ENCODE measurements at places on chromosomes 7 and 10.

- no peak for DNase-seq
Observed at GRCh38 chr7:53672681-53673080, 637.2 kb downstream of the POM121L12 start.

GRCh38 chr10:60872451-60872850, 71.5 kb downstream of the RHOBTB1 start:
- DNase-seq = no peak

DNA sequence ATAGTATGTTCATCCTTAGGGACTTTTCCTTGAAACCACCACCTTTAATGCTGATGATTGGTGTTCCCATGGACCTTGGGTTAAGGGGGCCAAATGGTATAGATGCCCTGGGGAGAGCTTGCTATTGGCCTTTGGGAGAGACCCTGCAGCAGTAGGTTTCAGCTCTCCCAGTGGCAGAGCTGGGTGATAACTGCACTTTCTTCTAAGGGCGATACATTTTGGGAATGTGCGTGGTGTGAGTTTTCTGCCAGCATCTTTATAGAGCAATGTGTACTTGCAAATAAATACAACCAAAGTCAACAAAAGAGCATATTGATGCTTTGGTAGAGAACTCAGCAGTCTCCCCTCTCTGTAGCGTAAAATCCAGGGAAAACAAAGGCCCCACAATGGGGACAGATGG, 404.1 kb downstream of the PAXIP1 start:
- DNase-seq = no peak

DNA sequence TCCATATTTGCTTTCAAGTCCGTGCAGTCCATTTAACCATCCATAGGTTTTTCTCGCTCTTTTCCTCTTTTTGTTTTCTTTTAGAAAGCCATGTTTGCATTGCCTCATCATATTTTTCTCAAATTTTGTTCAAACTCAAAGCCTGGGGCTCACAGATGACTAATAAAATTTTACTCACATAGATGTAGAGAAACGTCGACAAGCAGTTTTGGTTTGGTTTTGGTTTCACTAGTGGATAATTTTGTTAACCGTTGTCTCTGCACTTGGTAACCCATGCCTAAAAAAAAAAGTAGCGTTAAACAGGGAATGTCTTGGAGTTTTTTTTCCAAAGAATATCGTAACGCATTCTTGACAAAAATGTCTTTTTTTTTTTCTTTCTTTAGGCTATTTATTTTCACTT, 344.2 kb upstream of the GALNT17 start:
- DNase-seq = no peak

GRCh38 chr10:62248465-62248864, 20.2 kb downstream of the RTKN2 start:
- peak; percentile 49 for DNase-seq

DNA sequence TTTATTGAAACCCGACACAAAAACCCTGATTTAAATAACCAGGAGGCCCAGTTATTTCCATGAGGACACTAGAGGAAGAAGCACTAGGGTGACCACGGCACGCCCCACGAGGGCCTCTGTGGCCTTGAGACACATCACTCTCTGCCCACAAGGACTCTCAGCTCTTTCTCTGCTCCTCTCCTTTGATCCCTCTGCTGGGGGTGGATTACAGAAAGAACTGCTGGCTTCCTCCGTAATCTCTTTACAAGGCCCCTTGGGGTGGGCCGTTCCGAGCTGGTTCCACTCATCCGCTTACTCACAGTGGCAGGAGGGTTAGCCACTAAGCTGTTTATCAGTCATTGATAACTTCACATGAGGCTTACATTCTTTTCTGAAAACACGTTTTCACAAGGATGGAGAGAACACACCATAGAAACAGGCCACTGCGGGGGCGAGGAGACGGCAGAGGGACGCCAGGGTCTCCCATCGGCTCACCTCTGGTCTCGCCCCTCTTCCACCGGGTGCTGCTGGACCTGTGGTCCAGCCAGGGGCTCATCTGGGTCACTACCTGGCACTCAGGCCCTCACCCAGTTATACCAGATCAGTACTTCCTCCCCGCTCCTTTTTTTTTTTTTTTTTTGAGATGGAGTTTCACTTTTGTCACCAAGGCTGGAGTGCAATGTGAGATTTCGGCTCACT, 17.6 kb upstream of the PFKFB3 start:
- DNase-seq = no peak

GRCh38 chr7:21135437-21135836, 292.4 kb upstream of the SP4 start:
- DNase-seq = no peak

DNA sequence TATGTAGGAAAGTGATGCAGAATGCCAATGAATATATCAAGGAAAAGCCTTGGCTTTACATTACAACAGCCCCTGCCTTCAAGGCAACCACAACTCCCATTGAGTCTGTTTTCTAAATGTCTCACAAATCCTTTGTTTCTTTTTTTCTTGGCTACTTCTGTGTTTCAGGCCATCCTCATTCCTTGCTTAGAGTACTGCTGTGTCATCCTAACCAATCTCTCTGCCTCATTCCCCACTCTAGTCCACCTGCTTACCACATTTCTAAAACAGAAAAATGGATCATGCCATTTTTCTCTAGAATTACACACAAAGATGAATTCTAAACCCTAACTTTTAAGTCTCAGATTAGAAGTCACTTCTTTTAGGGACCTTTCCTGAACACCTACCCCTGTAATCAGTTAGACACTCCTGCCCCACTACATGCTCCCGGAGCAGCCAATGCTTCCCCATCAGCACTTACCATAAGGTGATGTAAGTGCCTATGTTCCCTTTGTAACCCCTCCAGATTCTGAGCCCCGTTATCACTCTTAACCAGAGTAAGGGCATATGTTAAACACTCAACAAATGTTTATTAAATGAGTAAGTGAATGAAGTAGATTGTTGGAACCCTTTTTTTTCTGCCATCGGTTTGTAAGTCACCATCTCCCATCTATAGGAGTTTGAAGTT, 2.8 kb downstream of the BORCS7 start:
- no peak for DNase-seq

DNA sequence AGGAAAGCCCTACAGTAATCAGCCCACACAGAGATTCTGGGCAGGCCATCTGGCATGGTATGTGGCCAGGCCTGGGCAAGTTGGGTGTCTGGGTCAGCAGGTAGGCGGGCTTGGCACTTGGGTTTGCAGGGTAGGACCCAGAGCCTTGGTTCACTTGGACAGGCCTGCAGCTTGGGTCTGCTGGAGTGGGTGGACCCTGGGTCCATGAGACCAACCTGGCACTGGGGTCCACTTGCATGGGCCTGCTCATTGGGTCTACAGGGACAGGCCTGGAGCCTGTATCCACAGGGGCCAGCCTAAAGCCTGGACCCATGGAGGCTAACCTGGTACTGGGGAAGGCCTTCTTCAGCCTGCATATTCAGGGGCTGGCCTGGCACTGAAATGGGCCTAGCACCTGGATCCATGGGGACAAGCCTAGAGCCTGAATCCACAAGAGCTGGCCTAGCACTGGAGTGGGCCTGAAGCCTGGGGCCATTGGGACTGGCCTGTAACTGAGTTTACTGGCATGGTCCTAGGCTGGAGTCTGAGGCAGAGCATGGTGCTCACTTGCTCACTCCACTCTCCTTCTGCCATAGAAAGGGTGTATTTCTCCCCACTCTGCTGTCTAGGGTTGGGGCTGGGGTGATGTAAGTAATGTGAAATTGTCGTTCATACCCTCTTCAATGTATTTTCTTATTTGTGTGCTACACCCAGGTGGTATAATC, 315.0 kb downstream of the AHR start:
- DNase-seq = no peak

GRCh38 chr10:11796474-11796873, 26.7 kb upstream of the PROSER2 start:
- no peak for DNase-seq

GRCh38 chr7:17932770-17933169, 7.5 kb downstream of the SNX13 start:
- DNase-seq = no peak

GRCh38 chr7:132830941-132831340, 250.9 kb downstream of the CHCHD3 start:
- no peak for DNase-seq

- peak; percentile 22 for DNase-seq
Observed at GRCh38 chr10:89867964-89868363, 166.6 kb downstream of the KIF20B start.

DNA sequence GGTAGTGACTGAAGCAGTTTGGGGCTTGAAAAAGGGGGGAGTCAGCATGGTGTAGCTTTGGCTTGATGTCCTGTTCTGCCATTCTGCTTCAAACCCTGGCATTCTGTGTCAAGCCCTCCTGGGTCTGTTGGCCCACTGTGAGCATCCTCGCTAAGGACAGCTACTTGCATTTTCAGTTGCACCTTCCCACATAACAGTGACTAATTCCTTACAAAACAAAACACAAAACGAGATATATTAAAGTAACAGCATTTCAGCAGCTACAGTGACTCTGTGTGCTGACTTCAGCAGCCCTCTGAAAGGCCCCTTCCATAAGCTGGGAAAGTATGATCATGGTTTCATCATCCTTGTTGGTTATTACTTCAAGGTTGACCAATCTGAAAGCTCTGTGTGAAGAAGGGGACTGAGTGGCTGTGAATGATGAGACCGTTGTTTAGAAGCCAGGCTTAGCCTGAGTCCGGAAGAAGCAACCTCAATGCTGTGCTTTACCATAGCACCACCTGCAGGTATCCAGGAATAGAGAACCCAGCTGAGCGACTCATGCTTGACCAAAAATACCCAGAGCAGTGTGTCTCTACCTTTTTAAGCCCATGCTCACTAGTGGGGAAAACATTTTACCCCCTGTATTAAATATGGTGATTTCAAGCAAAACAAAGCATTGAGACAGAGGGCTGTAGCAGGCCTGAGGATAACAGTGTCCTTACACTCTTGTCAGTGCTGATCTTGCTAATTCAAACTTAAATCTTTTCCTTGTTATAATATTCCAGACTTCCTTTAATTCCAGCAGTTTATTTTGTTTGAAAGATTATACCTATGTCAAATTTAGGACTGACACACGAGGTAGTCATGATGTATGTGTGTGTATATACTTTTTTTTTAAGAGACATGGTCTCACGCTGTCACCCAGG, 42.6 kb upstream of the CC2D2B start:
- peak; percentile 57 for DNase-seq

DNA sequence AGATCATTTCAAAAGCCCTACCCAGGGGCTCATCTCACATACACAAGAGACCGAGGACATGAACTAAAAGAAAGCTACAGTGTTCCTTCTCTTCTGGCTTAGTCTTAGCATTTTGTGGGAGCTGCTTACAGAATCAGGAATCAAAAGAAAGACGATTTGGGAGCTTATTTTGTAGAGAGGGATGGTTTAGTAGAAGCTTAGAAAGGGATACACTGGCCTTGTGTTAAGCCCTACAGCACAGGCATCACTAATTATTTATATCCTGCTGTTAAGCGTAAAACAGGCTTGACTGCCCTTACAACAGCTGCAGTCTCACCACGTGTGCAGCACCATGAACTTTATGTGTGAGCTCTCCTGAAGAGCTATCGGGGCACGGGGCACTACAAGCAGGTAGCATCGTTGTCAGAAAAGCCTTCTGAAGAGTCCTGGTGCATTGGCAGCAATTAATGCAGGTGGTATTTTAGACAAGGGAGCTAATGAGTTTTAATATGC, 798.3 kb downstream of the NXPH1 start:
- no peak for DNase-seq

- DNase-seq = no peak
Observed at GRCh38 chr7:6093375-6093774, 62.2 kb downstream of the ANKRD61 start.

GRCh38 chr7:31647511-31647910, 39.5 kb upstream of the PPP1R17 start:
- DNase-seq = peak; percentile 70

DNA sequence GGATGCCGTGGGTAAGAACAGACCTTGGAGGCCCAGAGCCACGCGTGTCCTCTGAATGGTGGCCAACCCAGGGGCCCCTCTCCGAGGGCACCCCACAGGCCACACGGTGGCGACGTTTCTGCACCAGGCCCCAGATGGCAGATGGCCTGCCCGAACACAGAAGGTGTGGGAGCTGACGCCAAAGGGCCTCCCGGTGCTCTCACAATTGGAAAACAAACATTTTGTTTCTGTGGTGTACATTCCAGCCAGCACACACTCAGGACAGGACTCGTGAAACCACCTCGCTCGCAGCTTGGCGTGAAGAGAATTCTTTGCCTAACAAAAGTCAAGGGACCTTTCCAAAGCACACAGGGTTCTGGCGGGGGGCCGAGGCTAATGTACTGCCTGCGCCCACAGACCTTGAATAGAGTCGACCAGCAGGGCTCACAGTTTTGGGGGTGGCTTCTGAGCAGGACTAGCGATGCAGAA, 112.1 kb downstream of the FAM53B start:
- peak; percentile 39 for DNase-seq

- no peak for DNase-seq
Observed at GRCh38 chr7:2101630-2102374, 130.9 kb downstream of the MAD1L1 start.

GRCh38 chr10:69641261-69641980, 11.4 kb downstream of the FAM241B start:
- DNase-seq = no peak

DNA sequence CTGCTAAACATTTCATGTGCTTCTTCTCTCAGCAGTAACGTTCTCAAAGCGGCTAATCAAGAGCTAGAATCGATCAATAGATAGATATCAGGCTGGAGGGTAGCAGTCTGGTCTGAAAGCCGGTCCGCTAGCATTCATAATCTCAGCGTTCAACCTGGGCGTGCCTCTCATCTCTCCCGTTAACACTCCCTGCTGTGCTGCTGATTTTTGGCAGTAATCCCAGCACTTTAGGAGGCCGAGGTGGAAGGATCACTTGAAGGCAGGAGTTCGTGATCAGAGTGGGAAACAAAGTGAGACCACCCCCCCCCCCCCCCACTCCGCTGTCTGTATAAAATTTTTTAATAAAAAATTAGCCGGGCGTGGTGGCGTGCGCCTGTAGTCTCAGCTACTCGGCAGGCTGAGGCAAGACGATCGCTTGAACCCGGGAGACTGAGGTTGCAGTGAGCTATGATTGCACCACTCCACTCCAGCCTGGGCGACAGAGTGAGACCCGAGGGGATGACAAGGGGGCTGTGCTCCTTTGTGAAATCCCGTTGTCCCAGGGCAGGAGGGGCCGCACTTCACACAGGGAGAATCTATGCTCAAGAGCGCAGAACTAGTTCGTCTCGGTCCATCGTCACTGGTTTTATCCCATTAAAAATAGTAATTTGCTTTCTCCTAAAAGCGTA, 624 bp upstream of the CEP55 start:
- DNase-seq = no peak

DNA sequence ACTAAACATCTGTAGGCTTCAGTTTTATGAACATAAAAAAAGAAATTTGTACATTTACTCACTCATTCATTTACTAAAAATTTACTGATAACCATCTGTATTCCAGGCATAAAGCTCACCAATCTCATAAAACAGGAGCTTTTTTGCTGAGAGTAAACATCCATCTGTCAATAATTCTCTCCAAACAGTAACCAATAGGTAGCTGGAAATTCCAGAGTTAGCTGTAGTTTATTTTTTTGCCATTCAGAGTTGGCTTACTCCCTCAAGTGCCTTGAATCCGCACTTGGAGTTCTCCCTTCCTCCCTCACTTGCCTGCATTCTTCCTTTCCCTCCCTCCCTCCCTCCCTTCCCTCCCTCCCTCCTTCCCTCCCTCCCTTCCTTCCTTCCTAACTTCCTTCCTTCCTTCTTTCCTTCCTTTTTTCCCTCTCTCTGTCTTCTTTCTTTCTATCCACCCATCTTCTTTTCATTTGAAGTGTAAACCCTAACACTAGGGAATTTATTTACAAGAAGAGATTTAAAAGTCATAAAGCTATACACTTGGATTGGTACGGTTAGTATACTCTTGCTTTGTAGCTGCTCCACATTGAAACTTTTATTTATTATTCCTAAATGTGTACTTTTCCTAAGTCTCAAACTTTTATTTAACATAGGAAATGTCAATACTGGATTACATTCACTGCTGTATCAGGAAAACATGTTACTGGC, 44.6 kb upstream of the BICC1 start:
- DNase-seq = no peak

All from suppressor macrophage treated with lipopolysaccharide for 1 hour (primary cell).